ENCODE measurements at places on chromosomes 12 and 14.

DNA sequence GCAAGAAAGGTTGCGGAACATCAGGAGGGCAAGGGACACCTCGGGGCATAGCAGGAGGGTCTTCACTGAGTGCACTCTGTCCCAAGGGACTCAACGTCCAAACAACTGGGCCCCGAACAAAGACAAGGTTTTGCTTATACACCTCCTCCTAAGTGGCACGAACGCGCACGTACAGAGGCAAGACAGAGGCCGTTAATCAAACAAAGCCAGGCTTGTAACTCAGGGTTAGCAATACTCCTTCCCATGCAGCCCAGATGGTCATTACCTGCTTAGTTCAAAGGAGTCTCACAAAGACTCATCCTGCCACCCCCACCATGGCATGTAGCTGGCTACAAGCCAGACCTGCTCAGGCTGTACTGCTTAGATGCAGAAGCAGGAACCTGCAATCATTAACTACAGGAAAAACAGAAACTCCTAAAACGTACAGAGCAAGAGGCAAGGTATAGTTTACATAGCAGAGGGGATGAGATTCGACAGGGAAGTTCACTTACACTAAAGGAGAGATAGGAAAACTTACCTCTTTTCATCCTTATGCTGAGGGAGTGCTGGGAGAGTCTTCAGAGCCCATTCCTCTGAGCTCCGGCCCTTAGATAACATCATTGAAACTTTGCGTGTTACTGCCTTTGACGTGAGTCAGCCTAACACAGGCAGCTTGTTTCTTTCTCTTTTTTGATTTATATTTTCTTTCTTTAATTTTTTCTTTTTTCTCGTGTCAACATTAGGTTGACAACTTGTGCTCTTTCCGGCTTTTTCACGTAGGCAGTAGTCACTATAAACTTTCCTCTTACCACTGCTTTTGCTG is 1319.1 kb downstream of the TMEM121 start:
- DNase-seq, result no peak

DNA sequence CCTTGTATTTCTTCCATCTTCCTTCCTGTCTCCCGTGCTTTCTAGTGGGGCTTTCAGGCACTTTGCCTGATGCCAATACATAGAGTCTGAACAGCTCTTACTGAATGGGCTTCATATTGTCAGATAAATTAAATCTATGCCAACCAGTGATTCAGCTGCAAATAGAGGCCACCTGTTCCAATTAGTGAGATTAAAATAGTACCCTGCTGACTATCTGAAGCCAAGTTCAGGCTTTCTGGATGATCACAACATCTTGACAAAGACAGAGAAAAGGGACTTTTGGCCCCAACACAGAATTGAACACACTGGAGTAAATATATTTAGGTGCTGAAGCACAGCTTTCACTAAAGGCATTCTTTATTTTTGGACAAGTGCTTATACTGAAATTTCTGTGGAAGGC is 11.8 kb downstream of the TMCC3 start:
- DNase-seq, result no peak

DNA sequence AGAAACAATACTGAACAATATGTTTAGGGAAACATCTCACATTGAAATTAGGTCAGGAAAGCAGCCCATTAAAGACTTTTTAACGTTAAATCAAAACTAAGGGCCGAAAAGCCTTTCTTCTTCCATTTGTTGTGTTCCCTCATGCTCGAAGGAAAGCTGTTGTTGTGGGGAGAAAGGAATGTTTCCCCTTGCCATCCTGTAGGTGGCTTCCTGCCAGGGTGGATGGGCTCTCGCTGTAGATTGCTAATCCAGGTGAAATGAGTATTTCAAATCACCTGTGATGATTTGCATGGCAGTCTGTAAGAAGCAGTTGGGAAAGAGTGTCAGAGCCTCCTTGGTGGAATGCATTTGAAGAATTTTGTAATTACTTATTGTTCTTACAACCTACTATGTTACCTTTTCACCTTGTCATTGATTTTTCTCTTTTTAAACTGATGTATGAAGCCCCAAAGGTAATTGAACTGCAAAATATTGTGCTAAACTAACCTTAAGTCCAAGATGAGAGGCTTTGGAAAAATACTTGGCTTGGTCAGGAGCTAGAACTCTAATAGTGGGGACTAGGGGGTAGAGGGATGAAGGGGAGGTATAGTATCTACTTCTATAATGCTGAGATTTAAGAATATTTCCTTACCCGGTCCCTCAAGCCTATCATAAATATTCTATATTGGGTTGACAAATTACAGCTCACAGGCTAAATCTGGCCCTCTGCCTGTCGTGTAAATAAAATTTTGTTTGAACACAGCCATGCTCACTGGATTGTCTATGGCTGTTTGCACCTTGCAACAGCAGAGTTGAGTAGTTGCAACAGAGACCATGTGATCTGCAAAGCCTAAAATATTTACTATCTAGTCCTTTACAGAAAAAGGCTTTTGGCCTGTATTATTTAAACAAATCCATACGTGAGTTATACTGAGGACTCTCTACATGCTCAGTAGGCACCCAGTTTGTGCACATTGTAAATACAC is 7.7 kb upstream of the DCP1B start:
- DNase-seq, result no peak

- DNase-seq, result peak; percentile 71
These were observed 597 bp downstream of the MLF2 start for GRCh38 chr12:6752167-6752920.

DNA sequence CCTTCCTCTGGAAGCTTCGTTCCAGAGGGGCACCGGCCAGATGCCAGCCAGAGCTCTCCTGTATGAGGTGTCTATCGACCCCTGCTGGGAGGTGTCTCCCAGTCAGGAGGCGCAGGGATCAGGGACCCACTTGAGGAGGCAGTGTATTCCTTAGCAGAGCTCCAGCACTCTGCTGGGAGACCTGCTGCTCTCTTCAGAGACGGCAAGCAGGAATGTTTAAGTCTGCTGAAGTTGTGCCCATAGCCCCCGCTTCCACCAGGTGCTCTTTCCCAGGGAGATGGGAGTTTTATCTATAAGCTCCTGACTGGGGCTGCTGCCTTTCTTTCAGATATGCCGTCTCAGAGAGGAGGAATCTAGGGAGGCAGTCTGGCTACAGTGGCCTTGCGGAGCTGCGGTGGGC is 22.2 kb upstream of the NAV3 start:
- DNase-seq, result no peak

DNA sequence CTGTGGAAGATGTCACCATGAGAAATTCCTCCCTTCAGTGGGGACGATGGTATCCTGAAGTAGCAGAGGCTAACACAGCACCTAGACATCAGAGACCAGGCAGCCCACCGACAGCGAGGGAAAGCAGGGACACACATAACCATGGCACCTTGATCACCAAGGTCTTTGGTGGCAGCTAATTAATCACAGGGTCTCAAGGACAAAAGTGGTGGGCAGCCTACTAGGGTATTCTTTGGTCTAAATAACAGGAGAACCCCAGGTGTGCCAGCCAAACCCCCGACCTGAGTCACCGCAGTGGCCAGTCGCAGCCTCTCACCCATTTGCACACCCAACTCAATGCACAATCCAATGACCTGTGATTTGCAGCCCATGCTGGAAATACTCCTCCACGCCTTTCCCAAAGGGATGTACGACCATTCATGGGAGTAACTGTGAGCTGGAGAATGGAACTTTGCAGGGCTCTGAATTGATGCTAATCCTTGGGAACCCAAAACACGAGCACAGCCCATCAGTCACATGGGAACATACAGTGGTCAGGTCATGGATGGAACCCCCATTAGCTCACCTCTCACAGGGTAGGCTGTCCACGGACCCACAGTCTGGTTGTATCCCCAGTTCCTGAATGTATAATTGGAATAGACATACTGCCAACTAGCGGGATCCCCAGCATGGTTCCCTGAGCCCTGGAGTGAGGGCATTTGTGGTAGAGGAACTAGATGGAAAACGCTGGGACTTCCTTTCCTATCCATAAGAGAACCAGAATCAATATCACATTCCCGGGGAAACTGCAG is 58.7 kb upstream of the C14orf180 start:
- DNase-seq, result no peak

GRCh38 chr14:79021766-79022165 is 851.6 kb downstream of the NRXN3 start:
- no peak for DNase-seq

DNA sequence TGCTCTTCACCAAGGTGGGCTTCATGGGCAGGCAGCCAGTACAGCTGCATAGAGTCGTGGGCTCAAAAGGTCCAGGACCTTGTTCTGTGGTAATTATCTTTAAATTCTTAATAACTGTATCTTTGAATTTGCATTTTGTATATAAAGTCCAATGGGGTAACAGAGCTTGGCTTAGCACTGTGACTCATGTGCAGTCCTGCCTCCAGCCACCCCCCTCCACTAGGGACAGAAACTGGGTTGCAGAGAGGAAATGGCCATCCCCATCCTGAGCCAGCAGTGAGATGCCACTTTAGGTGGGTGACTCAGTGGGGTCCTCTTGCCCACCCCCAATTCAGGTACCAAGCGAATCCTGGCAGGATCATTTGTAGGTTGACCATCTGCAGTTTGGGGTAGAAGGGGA is 48.1 kb downstream of the EPS8 start:
- DNase-seq, result no peak

- no peak for DNase-seq
These were observed 77.0 kb upstream of the OVCH1 start for GRCh38 chr12:29574500-29574899.

GRCh38 chr14:90087433-90087832 is 25.6 kb downstream of the KCNK13 start:
- DNase-seq, result no peak

DNA sequence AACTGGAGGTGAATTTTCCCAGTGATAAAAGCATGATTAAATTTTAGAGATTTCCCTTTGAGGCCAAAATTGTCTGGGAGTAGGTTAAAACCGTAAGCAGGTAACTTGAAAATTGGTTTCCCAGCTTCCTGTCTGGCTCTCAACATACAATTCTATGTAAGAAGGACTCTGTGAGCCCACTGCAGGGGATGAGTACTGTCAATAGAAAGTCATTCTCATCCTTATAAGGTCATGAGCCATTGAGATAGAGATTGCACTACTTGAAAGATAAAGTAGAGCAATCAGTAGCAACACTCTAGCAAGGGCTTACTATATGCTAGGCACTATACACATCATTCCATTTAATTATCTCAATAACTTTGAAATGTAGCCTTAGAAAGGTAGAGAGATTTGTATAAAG is 225.6 kb upstream of the HMGA2 start:
- DNase-seq, result no peak

DNA sequence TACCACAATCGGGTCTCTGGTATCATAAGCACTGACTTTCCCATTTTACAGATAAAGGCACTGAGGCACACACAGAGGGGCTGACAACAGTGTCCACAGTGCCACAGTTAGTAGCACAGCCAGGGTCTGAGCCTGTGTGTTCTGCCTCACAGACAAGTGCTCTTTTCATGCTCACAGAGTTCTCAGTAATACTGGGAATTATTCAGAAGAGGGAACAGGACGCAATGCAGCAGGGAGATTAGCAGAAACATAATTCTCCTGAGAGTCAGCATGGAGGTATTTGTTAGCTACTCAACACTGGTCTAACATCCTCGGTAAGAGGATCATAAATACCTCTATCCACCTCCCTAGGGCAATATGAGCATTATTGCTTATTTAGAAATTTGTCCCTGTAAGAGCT is 219.3 kb upstream of the EEA1 start:
- no peak for DNase-seq

- peak; percentile 18 for DNase-seq
These were observed 2.6 kb downstream of the MYF6 start for GRCh38 chr12:80709811-80710726.

DNA sequence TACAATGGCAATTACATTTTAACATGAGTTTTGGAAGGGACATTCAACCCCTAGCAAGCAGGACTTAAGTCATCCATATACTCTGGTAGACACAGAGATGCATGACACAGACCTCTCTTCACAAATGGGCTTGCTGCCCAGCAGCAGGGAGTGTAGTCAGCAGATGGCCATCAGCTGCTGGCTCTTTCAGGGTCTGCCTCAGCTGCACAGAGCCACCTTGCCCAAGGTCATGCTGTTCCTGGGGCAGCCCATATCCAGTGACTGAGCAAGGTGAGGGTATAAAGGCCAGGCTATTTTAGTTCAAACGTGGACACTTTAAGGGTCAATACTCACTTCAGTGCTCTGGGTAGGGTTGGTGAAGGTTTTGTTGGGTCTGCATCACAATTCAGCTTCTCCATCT is 58.3 kb upstream of the JDP2 start:
- DNase-seq, result peak; percentile 18

- DNase-seq, result no peak
These were observed 129.2 kb downstream of the KCNA5 start for GRCh38 chr12:5172886-5173285.

DNA sequence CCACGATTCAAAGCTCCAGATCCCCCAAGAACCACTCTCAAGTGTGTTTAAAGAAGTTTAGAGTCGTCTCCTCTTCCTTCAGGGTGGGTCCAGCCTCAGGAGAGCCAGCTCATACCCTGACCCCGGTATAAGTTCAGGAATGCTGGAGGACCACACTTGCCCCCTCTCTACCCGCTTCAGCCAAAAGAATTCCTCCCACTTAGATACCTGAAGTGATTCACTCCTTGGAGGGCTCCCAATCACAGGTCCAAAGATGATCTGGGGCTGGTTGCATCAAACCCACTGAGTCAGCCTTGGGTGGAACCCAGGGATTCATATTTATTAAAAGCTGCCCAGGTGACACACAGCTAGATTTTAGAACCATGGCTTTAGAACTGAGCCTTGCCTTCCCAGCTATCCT is 133.5 kb upstream of the PARP11 start:
- DNase-seq, result no peak

GRCh38 chr12:112900298-112901145 is 6.2 kb upstream of the OAS1 start:
- peak; percentile 23 for DNase-seq

DNA sequence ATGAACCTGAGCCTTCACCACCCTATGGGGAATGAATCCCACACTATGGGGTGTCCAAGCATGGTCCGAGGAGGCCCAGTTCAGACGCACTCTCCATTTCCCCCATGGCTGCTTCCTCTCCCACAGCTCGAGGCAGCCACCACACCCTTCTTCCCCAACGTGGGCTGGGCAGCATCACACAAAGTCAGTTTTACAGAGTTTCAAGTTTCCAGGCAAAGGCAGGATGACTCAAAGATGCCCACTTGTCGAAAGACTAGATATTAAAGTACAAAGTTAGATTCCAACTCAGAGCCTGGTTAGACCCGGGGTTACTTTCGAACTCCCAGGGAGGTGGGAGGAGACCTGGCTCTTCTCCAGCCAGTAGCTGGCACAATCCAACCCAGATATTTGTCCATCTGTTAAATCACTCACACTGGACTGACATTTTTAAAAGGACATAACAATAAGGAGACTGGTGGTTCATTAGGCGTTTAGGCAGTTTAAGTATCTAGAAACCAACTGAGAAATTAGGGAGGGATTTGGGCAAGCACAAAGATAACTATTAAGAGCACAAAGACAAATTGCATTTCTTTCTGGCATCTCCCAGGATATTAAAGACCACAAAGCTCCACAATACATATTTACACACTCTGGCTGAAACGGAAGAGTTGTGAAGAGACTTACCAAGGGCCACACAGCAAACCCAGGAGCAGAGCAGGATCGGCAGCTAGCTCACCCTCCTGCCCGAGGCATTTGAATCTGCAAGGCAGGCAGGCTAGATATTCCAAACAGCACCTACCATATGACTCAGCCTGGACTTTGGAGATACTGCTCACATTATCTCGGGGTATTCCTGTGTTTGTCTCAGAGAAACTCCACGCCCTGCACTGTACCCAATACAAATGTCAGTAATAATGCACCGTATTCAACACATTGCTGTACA is 34.8 kb downstream of the TMCC3 start:
- DNase-seq, result peak; percentile 66
